Progenitor cell of endocrine pancreas (in vitro differentiated cells): ENCODE measurements at places on chromosomes 12 and 14. TPM values are rescaled to one million over a fixed set of nuclear protein-coding genes. Genes with fewer than 3 reads are reported as not detected.

DNA sequence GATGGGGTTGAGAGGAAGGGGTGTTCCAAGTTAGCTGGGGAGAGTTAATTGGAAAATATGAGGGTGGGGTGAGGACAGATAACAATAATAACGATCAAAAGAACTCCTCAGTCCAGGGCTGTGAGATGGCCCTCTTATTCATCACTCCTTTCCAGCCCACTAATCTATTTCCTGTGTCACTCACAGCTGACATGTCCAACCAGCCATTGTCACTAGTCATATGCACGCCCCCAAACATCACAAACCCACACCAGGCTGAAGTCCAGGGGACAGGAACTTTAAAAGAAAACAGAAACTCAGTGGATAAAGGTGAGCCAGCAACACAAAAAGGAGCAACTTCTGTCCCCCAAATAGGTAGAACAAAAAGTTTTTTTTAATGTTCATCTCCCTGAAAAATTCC, 911 bp downstream of the CALCOCO1 start:
- H3K36me3 ChIP-seq = peaks cover 8% of the 10 kb centered on the region
- H3K27me3 ChIP-seq = peaks cover 6% of the 10 kb centered on the region
- peaks cover 10% of the 10 kb centered on the region for H3K4me1 ChIP-seq
- H3K4me3 ChIP-seq = peak overlapping the region; percentile 99
- DNase-seq = no peak

DNA sequence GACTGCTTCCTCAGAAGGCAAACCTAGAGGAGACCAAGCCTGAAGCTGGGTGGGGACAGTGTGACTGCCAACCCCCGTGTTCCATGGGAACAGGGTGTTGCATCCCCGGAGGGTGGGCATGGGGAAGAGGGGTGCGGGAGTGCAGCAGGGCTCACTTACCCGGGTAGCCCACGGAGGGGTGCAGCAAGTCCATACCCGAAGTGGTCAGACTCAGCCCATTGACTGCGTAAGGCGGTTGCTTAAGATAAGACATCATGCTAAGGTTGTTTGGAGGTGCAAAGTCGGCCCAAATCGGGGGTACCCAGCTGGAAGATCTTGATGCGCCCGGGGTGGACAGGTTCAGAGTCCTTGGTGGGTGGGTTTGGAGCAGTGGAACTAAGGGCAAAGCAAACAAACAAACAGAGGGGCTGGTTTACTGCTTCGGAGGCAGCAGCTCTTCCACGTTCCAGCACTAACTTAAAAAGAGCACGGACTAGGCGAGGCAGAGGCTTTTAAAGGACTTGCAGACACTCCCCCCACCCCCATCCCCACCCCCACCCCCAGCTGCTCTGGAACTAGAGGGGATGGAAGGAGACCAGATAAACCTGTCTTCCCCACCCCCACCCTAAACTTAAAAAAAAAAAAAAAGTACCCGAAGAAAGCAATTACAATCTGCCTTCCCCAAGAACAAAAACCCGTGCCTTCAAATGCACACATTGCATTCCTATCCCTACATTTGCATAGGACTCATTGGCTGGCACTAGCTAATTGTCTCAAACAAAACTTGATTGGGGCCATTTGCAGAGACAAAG, 4.9 kb downstream of the OTX2 start:
- H3K4me1 ChIP-seq = peaks cover 17% of the 10 kb centered on the region
- H3K4me3 ChIP-seq = no peak overlapping the region
- no peaks in the 10 kb centered on the region for H3K36me3 ChIP-seq
- DNase-seq = no peak
- peaks cover 98% of the 10 kb centered on the region for H3K27me3 ChIP-seq

- peaks cover 8% of the 10 kb centered on the region for H3K36me3 ChIP-seq
- peaks cover 7% of the 10 kb centered on the region for H3K4me1 ChIP-seq
- H3K4me3 ChIP-seq = no peak overlapping the region
- DNase-seq = no peak
- no peak overlapping the region for H3K27ac ChIP-seq
- H3K27me3 ChIP-seq = no peaks in the 10 kb centered on the region
These were observed 56.0 kb downstream of the FBXO34 start for GRCh38 chr14:55327179-55327578.

DNA sequence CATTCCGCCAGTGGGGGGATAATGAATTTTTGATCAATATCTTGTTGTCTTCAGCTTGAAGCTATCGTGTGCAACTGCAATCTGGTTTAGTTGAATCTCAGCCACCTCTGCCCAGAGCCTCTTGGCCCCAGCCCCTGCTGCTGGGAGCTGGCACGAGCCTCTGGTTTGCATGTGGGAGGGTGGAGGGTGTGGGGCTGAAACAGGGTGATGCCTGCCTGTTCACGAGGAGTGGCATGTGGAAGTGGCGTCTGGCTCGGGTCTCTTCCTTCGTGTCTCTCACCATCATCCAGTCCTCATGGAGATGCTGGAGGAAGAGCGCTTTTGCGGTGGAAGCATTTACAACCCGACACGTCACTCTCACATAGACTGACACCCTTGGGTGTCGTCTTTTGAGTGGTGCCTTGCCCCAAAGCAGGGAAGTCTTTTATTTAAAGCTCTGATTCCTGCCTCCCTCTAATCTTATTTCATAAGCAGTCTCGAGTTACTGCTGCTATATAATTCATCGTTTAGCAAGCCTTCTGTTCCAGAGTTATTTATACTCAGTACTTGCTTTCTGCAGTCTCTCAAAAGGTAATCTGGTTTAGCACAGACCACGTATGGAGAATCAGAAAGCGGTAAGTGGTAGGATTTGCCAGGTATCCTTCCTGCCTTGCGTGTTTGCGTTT, 64.5 kb downstream of the AACS start:
- no peak overlapping the region for H3K27ac ChIP-seq
- DNase-seq = no peak
- H3K4me1 ChIP-seq = no peaks in the 10 kb centered on the region
- no peak overlapping the region for H3K4me3 ChIP-seq

DNA sequence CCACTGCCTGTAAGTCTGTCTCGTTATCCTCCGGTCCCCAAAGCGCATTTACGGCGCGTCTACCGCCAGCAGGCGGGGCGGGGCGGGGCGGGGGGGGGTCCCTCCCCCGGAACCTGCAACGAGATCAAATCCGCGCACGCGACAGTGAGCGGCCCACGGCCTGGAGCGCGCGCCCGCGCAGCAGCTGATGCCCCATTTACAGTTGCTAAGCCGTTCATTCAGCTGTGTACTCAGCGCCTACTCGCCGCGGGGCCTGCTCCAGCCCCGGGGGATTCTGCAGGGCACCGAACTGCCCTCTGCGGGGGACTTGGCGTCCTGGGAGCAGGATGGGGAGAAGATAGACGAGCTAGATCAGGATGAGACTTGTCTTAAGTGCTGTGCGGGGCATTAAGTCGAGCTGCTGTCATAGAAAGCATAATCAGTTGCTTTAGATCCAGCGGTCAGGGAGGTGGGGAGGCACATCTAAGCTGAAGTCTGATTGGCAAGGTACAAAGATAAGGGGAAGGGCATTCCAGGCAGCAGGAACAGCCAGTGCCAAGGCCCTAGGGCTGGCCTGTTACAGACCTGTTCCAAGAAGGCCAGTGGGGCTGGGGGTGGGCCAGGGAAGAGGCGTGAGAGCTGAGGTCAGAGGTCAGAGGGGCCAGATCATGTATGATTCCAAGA, 1.4 kb upstream of the CCDC85C start:
- H3K4me3 ChIP-seq = peak overlapping the region; percentile 87
- no peaks in the 10 kb centered on the region for H3K36me3 ChIP-seq
- peak overlapping the region; percentile 21 for H3K27ac ChIP-seq
- peaks cover 26% of the 10 kb centered on the region for H3K4me1 ChIP-seq
- peak; percentile 37 for DNase-seq

GRCh38 chr14:104101086-104101621, 15.7 kb downstream of the ASPG start:
- H3K36me3 ChIP-seq = no peaks in the 10 kb centered on the region
- H3K27ac ChIP-seq = no peak overlapping the region
- H3K4me3 ChIP-seq = no peak overlapping the region
- no peaks in the 10 kb centered on the region for H3K4me1 ChIP-seq

- DNase-seq = no peak
- H3K4me1 ChIP-seq = peaks cover 10% of the 10 kb centered on the region
- peaks cover 3% of the 10 kb centered on the region for H3K36me3 ChIP-seq
- no peak overlapping the region for H3K4me3 ChIP-seq
- no peaks in the 10 kb centered on the region for H3K27me3 ChIP-seq
These were observed 619.3 kb downstream of the SNAPC1 start for GRCh38 chr14:62381311-62382070.

DNA sequence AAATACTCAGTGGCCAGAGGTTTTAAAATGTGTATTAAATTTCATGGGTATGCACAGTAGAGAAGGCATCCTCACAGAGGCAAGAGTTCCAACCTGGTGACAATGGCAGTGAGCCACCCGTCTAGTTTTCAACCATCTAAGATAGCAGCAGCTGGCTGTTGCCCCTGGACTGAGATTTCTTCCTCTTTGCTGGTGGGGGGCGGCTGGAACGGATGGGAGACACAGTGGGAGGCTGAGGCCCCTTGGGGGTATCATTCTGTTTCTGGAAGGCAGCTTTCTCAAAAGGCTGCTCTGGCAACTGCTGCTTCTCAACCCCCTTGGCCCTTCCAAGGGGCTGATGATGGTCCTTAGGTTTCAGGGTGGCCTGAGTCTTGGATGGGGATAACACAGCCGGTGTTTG, 1.0 kb upstream of the IFFO1 start:
- H3K27ac ChIP-seq = no peak overlapping the region
- H3K36me3 ChIP-seq = peaks cover 32% of the 10 kb centered on the region
- peaks cover 11% of the 10 kb centered on the region for H3K27me3 ChIP-seq

- H3K4me3 ChIP-seq = no peak overlapping the region
- no peak for DNase-seq
- no peaks in the 10 kb centered on the region for H3K36me3 ChIP-seq
- H3K27ac ChIP-seq = no peak overlapping the region
These were observed 8.5 kb downstream of the IFI27 start for GRCh38 chr14:94119071-94119470.

- H3K4me1 ChIP-seq = peaks cover 18% of the 10 kb centered on the region
- DNase-seq = no peak
- H3K4me3 ChIP-seq = no peak overlapping the region
- no peak overlapping the region for H3K27ac ChIP-seq
- no peaks in the 10 kb centered on the region for H3K27me3 ChIP-seq
These were observed 39.1 kb upstream of the PPFIA2 start for GRCh38 chr12:81798294-81798693.

GRCh38 chr12:16046266-16046665, 135.1 kb downstream of the DERA start:
- no peak for DNase-seq
- H3K4me3 ChIP-seq = no peak overlapping the region
- no peak overlapping the region for H3K27ac ChIP-seq
- peaks cover 9% of the 10 kb centered on the region for H3K36me3 ChIP-seq

DNA sequence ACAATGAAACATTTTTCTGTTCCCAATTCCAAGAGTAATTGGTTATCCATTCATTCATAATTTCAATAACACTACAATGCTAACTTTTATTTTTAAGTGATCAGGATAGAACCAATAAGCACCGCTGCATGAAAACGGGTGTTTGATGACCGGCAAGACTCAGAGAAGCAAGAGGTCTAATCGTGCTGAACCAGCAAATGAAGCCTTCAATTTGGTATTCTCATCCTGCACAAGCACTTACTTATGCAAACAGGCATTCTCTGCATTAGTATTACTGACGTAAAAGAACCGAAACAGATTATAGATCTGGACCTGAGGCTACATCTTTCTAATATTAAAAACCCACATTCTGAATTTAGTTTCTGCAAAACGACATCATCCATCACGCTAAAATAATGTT, 67.7 kb downstream of the RBM19 start:
- H3K36me3 ChIP-seq = peaks cover 7% of the 10 kb centered on the region
- H3K4me3 ChIP-seq = no peak overlapping the region
- DNase-seq = no peak
- H3K27ac ChIP-seq = no peak overlapping the region
- H3K4me1 ChIP-seq = peaks cover 22% of the 10 kb centered on the region
- no peaks in the 10 kb centered on the region for H3K27me3 ChIP-seq

DNA sequence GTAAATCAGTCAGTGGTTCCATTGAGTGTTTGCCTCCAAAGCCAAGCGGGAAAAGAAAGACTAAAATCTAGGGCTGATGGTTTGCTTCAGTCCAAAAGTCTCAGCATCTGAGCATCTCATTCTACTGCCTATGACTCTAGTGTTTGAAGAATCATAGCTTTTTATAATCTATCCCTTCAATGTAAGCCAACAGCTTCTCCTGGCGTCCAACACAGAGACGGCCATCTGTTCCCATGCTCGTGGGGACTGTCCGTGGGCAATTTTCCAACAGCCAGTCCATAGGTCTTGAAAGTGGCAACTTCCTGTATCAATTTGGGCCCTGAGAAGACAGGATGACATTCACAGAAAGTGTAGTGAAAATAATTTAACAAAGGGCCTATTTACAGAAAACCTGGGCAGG, 544.4 kb upstream of the TMEM132C start:
- no peak overlapping the region for H3K27ac ChIP-seq
- H3K4me1 ChIP-seq = peaks cover 18% of the 10 kb centered on the region
- DNase-seq = no peak
- H3K4me3 ChIP-seq = no peak overlapping the region

DNA sequence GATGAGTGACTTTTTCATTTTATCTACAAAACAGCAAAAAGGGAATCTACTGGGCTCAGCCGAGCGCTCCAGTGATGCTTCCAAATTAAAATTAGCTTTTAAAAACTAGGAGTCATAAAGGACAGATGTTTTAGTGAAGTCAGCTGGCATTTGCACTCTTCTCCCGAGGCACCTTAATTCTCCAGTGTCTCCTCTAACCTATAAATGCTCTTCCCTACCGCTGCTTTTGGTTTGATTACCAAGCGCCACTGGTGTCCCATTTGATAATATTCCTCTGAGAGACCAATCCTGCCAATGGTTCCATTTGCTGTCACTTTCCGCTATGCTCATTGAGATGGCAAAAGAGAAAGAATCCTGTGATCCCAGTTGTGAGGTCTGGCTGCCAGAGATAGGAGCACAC, 29.3 kb upstream of the PIWIL1 start:
- H3K36me3 ChIP-seq = no peaks in the 10 kb centered on the region
- no peak overlapping the region for H3K4me3 ChIP-seq
- no peak for DNase-seq
- H3K4me1 ChIP-seq = no peaks in the 10 kb centered on the region

DNA sequence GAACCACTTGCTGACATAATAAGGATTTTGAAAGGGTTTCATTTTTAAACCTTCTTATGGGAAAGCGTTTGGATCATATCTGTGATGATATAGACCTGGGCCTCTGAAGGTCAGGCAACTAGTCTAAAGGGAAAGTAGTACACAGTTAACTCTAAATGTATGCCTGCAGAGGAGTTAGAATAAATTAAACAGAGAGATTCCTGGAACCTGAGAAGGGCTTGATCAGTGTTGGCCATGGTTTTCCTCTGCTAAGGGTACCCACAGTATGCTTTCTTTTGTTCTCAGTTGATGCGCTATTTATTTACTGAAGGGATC, 14.4 kb upstream of the POLR3B start:
- no peak overlapping the region for H3K4me3 ChIP-seq
- peaks cover 34% of the 10 kb centered on the region for H3K4me1 ChIP-seq
- no peaks in the 10 kb centered on the region for H3K27me3 ChIP-seq
- no peak overlapping the region for H3K27ac ChIP-seq

CLEC6A gene
- not detected in 2 replicates for total RNA-seq

ZCRB1 gene
- total RNA-seq = 50.4 and 54.5 TPM in 2 replicates

CCND2 gene
- 463 and 471 TPM in 2 replicates for total RNA-seq

C14orf39 gene
- total RNA-seq = 0.73 and 1.4 TPM in 2 replicates

KRT85 gene
- total RNA-seq = not detected in 2 replicates

ABCD2 gene
- not detected in 2 replicates for total RNA-seq

KIF5A gene
- 2.5 and 2.8 TPM in 2 replicates for total RNA-seq

TAS2R43 gene
- 1.2 and 1.9 TPM in 2 replicates for total RNA-seq
